Caudate nucleus (tissue), 63 donors: ENCODE measurements at places on chromosomes 4 and X.

DNA sequence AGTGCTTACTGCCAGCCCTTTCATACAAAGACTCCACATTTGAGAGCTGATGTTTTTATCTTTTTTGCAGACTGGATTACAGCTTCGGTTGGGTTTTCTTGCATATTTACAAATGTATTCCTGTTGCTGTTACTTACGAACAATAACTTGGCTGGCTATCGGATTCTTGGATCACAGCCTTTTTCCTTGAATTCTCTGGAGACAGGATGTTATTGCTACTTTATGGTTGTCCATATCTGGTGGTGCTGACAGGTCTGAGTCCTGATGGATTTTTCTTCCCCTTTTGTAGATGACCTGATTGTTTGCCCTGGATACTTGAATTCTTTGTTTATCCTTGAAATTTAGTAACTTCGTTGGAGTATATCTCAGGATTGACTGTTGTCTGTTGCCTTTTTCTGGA, 77.7 kb downstream of the PDK3 start:
- DNase-seq: no peak

DNA sequence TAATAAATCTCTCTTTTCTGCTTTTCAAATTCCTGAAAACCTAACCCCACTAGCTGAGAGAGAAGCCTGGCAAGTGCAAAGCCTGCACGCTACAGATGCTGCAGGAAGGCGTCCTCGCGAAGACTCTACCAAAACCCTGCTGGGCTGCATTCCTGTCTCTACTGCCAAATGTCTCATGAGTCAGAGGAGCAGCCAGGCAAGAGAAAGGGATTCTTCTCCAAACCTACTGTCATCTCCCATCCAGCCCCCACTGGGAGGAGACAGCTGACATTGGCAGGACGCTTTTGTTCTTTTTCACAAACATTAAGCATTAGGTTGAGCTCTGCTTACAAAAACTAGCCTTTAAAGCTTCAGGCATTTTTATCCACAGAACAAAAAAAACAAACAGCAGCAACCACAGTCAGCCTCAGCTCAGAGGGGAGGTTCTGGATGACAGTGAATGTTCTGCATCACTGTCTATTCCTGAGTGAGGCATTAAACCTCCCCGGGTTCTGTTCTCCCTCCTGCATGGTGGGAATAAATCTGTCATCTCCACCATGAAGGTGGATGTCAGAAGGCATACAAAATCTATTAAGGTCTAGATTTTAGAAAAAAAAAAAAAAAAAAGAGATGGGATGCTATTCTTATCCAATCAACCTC, 18.0 kb downstream of the CRMP1 start:
- peak; percentile 49 for DNase-seq

- DNase-seq: no peak
These were observed 12.1 kb upstream of the PLAC1 start for GRCh38 chrX:134670134-134670924.

DNA sequence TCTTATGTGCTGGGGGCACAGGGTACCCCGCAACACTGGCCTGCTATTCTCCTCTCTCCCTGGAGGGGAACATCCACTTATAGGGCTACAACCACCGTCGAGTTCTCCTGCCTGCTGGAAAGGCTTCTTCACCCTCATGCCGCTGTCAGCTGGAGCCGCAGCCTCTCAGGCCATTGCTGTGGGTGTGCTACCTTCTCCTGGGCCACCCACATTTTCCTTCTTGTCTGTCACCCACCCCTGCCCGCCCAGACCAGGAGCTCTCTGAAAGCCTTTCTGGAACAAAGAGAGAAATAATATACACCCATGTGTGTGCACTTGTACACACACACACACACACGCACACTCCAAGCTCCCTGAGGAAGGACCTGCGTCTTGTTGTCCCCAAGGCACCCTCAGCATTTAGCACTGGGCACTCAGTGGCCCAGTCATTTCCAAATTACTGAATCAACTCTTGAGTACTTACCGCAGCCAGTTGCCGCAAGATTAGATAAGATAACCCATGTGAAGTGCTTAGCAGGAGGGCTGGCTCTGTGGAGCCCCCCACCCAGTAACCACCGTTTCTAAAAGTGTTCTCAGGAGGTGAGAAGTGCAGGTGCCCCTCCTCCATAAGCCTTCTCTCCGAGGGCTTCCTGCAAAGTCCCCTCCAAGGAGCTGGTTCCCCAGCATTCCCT, 50.2 kb downstream of the CPZ start:
- no peak for DNase-seq

- DNase-seq: no peak
These were observed 516.3 kb downstream of the BCOR start for GRCh38 chrX:39581411-39581810.

- DNase-seq: no peak
These were observed 11.7 kb downstream of the PITX2 start for GRCh38 chr4:110610940-110611831.

DNA sequence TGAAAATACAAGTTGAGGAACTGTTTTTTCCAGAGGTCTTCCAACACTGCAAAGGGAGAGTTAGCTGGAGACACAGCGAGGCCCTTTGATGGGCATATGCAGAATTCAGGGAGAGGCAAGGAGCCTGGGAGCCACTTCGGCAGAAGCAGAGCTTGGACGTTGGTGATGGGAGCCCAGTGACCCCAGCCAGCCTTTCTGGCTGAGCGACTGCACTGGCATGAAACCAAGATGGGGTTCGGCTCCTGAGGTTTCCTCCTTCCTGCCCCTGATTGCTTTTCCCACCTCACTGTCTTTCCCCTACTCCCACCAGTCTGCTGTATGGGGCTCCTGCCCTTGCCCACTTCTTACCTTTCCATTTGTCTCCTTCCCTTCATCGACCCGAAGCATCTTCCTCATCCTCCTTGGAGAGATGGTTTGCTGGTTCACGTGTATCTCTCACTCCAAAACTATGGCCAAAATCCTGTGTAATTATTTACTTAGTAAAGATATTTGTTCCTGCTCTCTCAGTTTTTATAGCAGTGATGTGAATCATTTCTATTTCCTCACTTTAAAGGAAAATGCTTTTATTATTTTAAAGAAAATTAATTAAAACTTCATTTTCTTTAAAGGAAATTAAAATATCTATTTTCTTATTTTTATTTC, 100.5 kb downstream of the NFKB1 start:
- no peak for DNase-seq

GRCh38 chr4:10491401-10491800, 34.2 kb upstream of the ZNF518B start:
- DNase-seq: no peak

- no peak for DNase-seq
These were observed 1383.1 kb downstream of the C4orf33 start for GRCh38 chr4:130479020-130479419.

GRCh38 chr4:86543560-86544309, 50.4 kb upstream of the PTPN13 start:
- no peak for DNase-seq

DNA sequence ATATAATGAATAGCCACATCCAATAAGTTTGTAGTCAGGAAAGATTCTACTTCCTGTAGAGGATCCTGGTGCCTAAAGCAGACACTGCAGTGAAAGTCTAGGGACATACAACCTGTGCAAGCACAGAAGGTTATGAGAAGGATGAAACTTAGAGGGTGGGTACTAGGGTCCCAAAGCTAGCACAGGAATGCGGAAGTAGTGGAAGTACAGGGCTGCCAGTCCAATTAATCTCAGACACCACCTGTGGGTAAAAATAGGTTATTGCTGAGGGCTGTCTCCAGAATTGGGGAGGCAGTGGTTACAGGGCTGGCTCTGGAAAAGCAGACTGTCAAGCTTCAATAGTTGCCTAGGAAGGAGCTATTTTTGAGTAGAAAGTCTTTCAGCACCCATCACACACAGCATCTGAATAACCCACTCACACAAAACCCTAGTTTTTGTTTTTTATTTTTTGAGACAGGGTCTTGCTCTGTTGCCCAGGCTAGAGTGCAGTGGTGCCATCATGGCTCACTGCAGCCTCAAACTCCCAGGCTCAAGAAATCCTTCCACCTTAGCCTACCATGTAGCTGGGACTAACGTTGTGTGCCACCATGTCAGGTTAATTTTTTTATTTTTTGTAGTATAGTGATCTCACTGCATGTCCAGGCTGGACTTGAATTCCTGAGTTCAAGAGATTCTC, 50.8 kb upstream of the ELF2 start:
- no peak for DNase-seq

DNA sequence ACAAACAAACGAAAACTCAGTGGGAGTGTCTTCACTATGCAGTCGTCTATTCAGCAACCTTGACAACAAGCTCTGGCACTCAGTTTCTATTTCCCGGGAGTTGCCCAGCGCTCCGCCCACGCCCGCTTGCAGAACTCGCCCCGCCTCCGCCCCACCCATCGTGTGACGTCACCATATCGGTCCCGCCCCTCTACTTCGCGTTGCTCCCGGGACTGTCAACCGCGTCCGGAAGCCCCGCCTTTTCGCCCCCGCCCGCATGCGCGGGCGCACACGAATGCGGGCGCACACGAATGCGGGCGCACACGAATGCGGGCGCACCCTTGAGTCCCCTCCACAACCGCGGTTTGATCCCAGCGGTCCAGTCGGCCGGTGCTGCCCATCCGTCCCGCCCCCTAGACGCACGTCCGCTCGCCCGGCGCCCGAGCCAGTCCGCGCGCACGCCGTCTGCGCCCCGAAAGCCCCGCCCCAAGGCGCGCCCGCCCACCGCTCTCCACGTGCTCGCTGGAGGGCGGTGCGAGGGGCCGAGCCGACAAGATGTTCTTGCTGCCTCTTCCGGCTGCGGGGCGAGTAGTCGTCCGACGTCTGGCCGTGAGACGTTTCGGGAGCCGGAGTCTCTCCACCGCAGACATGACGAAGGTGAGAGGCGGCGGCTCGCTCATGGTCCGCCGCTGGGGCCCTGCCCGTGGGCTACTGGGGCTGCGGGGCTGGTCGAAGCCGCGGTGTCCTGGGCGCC, at the start of gene LAP3:
Gene LAP3, plus strand, starts transcription at position 267 of the 733 bp plus-strand sequence. Its CDS starts 268 bp downstream, at position 535.
- DNase-seq: peak; percentile 98

DNA sequence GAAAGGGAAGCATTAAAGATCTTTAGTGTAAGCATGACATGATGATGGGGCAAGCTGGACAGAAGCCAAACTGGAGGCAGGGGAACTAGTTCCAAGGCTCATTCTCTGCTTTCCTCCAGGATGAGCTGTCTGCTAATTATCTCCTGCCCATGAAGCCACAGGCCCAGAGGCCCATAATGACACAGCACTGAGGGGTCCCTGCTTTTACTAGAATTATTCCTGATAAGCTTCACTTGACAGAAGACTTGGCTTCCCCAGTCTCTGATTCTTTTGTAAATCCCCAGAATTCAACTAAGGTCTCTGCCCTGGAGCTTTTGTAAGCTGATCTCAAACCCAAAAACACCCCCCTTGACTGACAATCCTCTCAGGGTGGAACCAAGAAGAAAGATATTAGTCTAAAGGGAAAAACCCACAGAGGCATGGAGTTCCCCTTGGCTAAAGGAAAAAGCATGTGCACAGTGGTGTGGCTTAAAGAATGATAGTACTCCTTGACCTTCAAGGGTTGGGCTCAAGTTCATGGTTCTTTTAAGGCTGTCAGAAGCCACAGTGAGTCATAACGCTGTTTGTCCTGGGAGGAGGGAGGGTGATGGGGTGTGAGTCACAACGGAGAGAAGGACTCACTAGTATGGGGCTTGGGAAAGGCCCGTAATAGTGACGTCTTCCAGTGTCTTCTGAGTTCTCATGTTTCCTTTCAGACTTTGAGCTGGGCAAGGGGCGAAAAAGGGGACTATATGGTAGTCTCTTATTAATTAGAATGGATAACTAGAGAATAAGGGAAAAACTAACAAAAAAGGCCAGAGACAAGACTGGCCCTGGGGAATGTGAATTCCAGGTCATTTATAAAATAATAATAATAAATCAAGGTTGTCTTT, 146.0 kb upstream of the CPEB2 start:
- no peak for DNase-seq

DNA sequence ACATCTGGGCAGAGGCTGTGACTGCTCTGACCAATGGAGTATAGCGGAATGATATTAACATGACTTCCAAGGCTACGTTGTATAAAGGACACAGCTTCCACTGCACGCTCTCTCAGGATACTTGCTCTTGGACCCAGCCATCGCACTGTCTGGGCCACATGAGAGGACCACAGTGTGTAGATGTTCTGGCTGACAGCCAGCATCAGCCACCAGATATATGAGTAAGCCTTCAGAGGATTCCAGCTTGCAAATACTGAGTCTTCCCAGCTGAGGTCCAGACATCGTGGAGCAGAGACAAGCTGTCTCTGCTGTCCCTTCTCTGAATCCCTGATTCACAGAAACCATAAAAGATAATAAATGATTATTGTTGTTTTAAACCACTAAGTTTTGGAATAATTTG, 146.8 kb upstream of the USP9X start:
- no peak for DNase-seq

GRCh38 chr4:80361329-80361900, 25.9 kb downstream of the CFAP299 start:
- no peak for DNase-seq

- no peak for DNase-seq
These were observed 100.0 kb upstream of the EOLA2 start for GRCh38 chrX:150038315-150038714.
